Activated gamma-delta T cell treated with Interleukin-2 at 50 U/mL for 16 hours (primary cell): ENCODE measurements at places on chromosomes 11 and 22.

DNA sequence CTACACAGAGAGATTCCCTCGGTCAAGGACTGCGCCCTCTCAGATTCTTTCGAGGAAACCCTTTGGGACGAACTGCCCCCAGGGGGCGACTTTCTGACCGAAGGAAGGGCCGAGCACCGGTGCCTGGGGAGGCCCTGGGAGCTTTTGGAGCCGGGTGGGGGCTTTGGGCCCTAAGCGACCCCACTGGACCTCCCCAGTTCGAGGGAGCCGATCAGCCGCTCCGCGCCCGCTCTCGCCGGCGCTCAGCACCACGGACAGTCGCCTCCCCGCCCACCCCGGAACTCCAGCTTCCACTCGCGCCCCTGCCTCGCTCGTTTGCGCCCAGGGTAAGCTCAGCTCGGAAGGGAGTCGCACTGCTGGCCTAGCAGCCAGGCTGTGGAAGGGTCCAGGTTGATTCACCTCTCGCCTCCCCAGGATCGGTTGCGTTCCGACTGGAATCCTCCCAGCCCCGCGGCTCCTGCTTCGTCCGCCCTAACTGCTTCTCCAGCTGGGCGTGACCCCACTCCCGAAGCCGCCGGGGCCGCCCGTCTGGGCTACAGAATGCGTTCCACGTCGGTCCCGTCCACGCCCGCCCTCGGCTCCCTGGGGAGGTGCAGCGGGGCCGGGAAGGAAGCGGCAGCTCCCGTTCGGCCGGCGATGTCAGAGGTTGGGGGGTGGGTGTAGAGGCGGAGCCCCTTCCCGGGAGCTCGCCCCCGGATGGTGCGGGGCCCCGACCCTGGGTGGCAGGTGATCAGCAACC is 428 bp downstream of the SCN3B start:
- no peak for DNase-seq

- no peak for DNase-seq
These were observed 469 bp downstream of the KCNK7 start for GRCh38 chr11:65595131-65595530.

DNA sequence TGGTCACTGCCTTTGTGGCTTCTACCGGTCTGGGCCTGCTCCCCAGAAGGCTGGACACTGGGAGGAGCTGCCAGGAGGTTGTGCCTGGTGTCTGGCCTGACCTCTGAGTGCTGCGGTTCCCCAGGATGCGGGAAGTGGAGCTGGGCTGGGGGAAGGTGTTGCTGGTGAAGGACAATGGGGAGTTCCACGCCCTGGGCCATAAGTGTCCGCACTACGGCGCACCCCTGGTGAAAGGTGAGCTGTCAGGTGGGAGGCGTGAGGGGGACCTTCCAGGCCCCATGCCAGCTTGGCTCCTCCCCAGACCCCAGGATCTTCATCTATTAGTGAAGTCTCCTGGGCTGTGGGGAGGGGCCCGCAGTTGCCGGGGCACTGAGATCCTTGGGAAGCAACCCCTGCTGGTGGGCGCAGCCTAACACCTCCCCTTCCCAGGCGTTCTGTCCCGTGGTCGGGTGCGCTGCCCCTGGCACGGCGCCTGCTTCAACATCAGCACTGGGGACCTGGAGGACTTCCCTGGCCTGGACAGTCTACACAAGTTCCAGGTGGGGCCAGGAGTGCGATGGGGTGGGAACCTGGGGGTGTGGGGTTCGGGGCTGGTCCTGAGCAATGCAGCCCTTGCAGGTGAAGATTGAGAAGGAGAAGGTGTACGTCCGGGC is 6.7 kb downstream of the AIFM3 start:
- DNase-seq: no peak

GRCh38 chr11:34028425-34028824 is 23.1 kb upstream of the CAPRIN1 start:
- DNase-seq: no peak

GRCh38 chr11:70872955-70873735 is 379.2 kb downstream of the SHANK2 start:
- DNase-seq: no peak

DNA sequence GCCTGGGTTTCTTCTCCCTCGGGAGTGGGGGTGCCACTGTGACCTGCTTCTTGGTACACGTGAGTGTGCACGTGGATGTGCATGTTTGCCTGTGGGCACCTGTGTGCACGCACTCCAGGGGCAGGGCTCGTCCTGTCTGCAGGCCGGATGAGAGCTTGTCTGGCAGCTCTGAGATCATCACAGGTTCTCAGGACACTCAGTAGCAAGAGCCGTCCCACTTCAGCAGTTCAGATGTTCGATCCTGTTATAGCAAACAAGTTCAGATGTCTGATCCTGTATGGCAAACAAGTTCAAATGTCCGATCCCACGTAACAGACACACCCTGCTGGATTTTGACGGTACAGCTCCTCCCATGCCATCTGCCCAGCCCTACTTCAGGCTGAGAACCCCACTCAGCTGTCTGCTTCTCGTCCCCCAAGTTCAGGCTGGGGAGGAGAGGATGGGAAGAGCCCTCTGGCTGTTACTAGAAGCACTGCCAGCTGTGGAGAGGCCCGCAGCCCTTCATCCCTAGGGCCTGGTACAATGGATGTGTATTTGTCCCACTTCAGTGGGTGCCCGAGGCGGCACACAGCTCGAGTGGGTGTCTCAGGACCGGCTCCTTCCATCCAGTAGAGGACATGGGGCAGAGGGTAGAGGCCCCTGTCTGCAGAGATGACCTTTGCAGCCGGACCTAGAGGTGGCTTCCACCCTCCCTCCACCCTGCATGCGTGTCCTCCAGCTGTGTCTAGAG is 1126.9 kb downstream of the BRD1 start:
- no peak for DNase-seq

DNA sequence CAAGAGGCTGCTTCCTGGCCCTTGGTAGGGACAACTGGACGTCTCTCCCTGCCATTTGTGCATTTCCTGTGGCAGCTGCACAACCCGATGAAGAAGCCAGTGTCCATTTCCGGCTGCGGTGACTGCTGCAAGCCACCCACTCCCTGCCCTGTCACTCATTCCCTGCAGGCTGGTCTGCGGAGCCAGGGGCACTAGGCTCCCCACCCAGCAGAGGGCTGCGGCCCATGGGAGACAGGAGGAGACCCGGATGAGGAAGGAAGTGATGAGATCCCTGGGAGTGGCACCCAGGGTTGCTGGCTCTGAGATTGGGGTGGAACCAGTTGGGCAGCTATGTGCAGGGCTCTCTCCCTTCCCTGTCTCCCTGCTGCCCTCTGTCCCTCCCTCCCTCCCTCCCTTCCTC is 10.0 kb upstream of the MYRF start:
- no peak for DNase-seq

DNA sequence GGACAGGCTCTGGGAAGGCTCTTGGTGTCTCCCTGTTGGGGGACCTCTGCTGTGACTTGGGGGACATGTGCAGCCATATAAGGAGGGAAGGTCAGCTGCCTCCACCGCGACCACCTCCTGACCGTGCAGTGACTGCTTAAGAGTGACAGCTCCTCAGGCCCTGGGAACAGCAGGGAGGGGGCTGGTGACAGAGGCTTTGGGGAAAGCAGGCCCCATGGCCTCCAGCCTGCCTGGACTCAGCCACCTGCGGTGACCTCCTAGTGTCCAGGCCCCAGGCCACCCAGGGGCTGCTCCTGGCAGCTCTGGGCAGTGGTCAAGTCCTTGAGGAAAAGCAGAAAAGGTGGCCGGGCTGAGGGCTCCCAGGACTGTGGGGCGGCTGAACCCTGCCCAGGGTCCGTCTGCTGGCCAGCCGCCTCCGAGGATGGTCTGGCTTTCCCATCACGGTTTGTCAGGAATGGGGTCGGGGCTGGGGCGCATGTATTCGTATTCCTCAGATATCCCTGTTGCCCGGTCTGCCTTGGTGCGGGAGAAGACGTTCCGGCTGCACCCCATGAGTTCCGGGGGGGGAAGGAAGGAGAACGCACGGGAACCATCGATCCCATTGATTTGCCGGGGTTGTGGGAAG is 96.8 kb downstream of the WNT7B start:
- no peak for DNase-seq

GRCh38 chr11:47591764-47592163 is 2.4 kb downstream of the C1QTNF4 start:
- DNase-seq: no peak

DNA sequence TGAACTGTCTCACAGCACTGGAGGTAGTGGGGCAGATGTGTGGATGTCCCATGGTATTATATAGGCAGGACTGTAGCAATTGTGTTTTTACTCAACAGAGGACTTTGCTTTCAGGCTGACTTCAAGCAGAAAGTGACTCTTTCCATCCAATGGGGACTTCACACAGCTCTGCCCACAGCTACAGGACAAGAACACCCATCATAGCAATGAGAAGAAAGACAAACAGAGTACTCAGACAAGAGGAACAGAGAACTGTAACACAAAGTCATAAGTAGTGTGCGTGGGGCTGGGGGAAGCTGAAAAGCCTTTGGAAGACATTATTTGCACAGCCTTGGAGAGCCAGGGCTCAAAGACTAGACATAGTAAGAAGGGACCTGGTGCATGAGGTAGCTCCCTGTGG is 70.3 kb downstream of the CCDC81 start:
- no peak for DNase-seq

DNA sequence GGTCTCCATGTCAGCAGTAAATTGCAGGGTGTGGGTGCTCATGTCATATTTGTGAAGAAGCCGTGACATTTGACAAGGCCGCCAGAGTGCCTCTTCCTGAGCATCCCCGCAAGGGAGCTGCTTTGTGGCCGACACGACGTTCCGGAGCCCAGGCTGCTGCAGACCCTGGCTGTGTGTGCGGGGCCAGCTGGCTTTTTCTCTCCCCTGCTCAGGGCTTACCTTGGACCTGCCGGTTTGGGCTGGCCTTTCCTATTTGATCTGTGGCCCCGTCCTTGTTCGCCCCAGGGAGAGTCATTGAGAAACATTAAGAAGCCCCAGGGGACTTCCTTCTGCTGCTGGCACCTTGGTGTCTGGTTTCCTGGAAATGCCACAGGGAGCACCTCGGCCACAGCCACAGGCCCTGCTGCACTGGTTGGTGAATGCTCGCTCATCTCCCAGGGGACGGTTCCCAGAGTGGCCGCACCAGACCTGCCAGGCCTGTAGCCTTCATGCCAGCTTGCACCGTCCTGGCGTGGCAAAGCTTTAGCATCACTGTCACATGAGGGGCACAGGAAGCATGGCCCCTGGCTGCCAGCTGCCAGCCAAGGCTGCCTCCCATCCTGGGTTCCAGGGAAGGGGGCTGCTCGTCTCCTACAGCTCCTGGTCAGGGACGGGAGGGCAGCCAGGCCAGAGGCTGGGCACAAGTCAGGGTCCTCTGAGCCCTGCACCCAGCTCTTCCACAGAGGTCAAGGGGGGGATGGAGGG is 5.4 kb downstream of the GRK2 start:
- DNase-seq: peak; percentile 52

DNA sequence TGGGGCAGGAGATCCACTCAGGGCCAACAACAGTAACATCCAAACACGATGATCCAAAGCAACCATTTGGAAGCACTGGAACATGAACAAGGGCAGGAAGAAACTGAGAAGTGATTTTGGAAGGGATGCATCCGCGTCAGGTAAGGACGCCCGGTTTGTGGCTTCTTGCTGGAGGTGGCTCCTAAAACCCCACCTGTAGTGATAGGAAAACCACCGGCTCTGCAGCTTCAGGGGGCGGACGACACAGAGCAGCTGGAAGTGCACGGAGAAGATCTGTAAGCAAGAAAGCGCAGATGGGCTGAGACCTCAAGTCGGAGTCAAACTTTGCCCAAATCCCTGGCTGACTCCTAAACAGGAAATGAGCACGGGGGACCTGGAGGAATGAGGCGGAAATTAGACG is 1066.1 kb downstream of the BRD1 start:
- DNase-seq: no peak

- no peak for DNase-seq
These were observed 62.5 kb upstream of the SUSD2 start for GRCh38 chr22:24118689-24119384.

DNA sequence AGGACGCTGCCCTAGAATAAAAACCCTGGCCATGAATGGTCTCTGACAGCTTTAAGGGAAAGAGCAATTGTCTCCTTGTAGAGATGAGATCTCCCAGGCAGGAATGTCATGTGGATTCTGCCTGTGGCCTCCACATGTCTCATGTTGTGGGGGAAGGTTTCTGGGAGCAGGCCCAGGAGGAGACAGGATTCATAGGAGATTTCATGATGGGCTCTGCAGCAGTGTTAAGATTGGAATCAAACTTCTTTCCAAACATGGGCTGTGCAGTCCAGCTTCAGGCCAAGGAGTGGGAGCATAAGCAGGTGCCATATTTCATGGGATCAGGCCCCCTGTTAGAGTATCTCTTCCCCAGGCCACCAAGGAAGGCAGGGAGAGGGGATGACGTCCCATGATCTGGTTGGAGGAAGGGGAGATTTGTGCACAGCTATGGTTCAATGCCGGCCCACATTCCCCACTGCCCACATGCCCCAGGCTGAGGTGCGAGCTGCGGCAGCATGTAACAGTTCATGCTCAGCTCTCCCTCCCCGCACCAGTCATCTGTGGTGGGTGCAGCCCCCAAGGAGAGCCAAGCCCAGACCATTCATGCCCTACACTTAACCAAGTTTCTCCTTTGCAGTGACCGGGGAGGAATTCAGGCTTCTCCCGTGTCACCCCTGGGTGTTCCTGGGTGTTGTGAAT is 42.5 kb downstream of the LMO1 start:
- no peak for DNase-seq

GRCh38 chr22:43476751-43477725 is 65.2 kb downstream of the MPPED1 start:
- no peak for DNase-seq

- DNase-seq: no peak
These were observed 20.3 kb upstream of the RRM1 start for GRCh38 chr11:4074266-4074665.

DNA sequence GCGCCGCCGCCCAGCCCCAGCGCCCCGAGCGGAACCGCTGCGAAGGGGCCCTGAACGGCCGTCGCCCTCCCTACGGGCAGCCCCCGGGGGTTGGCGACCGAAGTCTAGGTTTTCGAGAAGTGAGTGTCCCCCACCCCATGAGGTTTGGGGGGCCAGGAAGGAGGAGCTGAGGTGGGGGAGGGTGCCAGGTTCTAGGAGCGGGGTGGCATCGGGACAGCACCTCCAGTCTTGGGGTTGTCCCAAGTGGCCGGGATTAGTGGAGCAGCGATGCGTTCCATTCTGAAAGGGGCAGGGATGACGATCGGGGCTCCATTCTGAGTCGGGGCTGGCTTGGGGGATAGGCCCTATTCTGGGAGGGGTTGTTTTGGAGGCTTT is 408 bp downstream of the PPP2R5B start:
- DNase-seq: no peak

DNA sequence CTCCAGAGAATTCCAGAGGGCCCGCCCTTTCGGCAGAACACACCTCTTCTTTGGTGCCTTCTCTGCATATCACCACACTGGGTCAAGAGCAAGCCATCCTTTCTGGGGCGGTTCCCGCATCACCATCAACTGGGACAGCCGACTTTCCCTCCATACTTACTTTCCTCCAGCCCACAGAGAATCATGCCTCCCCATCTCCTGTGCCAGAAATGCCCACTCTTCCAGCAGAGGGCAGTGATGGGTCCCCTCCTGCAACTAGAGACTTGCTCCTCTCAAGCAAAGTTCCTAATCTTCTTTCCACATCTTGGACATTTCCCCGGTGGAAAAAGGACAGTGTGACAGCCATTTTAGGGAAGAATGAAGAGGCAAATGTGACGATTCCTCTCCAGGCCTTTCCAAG is 157.7 kb downstream of the C11orf91 start:
- DNase-seq: peak; percentile 15

GRCh38 chr11:125251956-125252355 is 87.4 kb downstream of the PKNOX2 start:
- DNase-seq: no peak
